ENCODE measurements at places on chromosomes 3 and 15. TPM values are rescaled to one million over a fixed set of nuclear protein-coding genes. Genes with fewer than 3 reads are reported as not detected.

DNA sequence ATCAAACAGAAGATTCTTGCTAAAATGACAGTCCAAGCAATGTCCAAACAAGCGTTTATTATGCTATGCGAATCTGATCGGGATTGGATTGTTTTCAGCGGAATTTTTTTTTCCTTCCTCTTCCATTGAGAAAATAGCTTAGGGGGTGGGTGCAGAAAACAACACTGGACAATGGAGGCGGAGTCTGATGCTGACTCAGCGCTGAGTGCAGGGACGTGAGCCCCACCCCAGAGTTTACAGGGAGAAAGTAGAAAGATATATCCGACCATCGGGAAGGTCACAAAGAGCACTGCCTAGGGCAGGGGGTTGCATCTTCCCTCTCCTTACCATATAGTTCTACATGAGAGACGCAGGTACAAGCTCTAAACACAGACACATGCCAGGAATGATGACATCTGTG is 117.0 kb downstream of the FOXP1 start:
- no peak overlapping the region for H3K27ac ChIP-seq
- peaks cover 27% of the 10 kb centered on the region for H3K4me1 ChIP-seq
- H3K36me3 ChIP-seq = no peaks in the 10 kb centered on the region
- no peak overlapping the region for H3K4me3 ChIP-seq

DNA sequence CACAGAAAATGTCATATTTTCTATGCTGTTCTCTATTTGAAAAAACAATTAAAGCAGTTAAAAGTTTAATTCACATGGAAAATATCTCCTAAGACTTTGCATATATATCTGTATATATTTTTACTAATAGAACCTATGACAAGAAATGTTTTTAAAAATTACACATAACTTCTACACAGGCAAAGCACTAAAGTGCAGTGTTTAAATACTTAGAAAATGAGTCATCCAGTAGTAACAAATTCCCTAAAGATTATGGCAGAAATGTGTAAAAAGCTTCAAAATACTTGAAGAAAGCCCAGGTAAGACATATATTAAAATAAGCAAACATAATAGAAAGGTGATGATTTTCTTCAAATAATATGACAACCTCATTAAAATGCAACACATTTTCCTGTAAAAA is 236.6 kb downstream of the TBC1D5 start:
- no peaks in the 10 kb centered on the region for H3K27me3 ChIP-seq
- no peak overlapping the region for H3K27ac ChIP-seq
- no peaks in the 10 kb centered on the region for H3K4me1 ChIP-seq

- DNase-seq = no peak
- no peak overlapping the region for H3K4me3 ChIP-seq
- no peaks in the 10 kb centered on the region for H3K27me3 ChIP-seq
- H3K36me3 ChIP-seq = peaks cover 19% of the 10 kb centered on the region
Measured at GRCh38 chr15:48794697-48795134, 16.2 kb downstream of the CEP152 start.

DNA sequence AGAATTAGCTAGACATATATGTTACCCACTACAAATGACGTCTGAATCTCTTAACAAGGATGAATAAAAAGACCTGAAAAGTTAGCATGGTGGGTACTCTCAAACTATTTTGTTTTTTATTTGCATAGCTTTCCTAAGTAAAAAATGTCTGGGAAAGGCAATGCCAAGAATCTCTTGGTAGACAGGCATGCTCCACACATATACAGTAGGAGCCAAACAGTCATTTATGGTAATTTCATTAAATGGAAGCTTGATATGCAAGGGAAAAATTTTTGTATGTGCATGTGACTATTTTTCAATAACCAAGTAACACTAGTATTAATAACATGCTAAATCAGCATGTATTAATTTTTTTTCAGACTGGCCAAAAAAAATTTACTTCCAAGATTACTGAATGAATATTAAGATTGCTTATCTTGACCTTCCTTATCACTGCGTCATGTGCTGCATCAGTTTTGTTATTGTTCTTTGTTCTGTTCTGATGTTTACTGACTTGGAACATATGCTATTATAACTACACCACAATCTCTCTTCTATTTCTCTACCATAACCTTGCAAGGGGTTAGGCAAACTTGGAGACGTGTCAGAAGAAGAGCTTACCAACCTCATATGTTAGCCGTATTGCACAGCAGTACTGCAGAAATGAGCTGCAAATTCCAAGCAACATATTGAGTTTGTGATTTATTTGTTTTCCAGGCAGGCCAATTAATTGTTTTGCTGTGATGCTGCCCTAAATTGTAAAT is 255.3 kb downstream of the RBMS3 start:
- H3K4me1 ChIP-seq = peaks cover 3% of the 10 kb centered on the region
- H3K27ac ChIP-seq = no peak overlapping the region
- no peaks in the 10 kb centered on the region for H3K27me3 ChIP-seq
- no peak for DNase-seq
- H3K36me3 ChIP-seq = no peaks in the 10 kb centered on the region
- no peak overlapping the region for H3K4me3 ChIP-seq

- H3K27me3 ChIP-seq = no peaks in the 10 kb centered on the region
- H3K4me3 ChIP-seq = no peak overlapping the region
- peaks cover 9% of the 10 kb centered on the region for H3K4me1 ChIP-seq
- DNase-seq = peak; percentile 31
- no peak overlapping the region for H3K27ac ChIP-seq
Measured at GRCh38 chr3:36697229-36698001, 66.9 kb downstream of the DCLK3 start.

- no peaks in the 10 kb centered on the region for H3K36me3 ChIP-seq
- no peaks in the 10 kb centered on the region for H3K27me3 ChIP-seq
- no peak for DNase-seq
- no peak overlapping the region for H3K27ac ChIP-seq
- H3K4me3 ChIP-seq = no peak overlapping the region
Measured at GRCh38 chr3:195809291-195809785, 2.4 kb downstream of the MUC4 start.

MME gene
- 1.5 TPM for total RNA-seq

CRYGS gene
- total RNA-seq = 1.1 TPM

KLF15 gene
- total RNA-seq = 7.2 TPM

RNU6-1 gene
- not detected for total RNA-seq
